ENCODE measurements at places on chromosomes 2 and 18. TPM values are rescaled to one million over a fixed set of nuclear protein-coding genes. Genes with fewer than 3 reads are reported as not detected.

DNA sequence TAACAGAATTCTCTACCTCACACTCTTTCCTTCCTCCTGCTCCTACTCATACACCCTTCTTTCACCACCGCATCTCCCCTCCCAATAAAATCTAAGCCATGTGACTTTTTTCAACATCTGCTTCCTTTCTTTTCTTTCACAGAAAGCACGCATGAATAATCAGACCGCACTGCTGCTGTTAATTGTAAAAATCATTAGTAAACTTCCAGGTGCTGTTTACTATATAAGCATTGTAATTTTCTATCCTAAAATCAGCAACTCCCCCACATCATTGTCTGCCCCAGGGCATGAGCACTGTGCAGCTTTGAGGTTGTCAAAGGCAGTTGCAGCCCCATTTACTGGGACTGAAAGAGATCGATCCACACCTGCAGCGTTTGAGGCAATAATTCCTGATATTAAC lies 782.6 kb upstream of the ID2 start:
- H3K27me3 ChIP-seq, result peaks cover 3% of the 10 kb centered on the region
- no peaks in the 10 kb centered on the region for H3K36me3 ChIP-seq
- no peak for DNase-seq

DNA sequence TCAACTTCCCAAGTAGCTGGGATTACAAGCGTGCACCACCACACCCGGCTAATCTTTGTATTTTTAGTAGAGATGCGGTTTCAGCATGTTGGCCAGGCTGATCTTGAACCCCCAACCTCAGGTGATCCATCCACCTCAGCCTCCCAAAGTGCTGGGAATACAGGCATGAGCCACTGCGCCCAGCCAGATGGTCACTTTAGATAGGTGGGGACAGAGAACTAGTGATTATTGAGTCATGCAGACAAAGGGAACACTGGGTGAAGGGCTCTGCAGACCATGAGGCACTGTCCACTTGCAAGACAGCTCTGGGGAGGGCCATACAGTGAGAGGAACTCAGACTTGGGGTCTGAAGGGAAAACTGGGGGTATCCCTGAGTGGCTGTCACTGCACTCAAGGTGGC lies 58.4 kb upstream of the POMC start:
- no peaks in the 10 kb centered on the region for H3K36me3 ChIP-seq
- no peaks in the 10 kb centered on the region for H3K27me3 ChIP-seq
- H3K4me3 ChIP-seq, result no peak overlapping the region
- H3K27ac ChIP-seq, result no peak overlapping the region
- no peak for DNase-seq

DNA sequence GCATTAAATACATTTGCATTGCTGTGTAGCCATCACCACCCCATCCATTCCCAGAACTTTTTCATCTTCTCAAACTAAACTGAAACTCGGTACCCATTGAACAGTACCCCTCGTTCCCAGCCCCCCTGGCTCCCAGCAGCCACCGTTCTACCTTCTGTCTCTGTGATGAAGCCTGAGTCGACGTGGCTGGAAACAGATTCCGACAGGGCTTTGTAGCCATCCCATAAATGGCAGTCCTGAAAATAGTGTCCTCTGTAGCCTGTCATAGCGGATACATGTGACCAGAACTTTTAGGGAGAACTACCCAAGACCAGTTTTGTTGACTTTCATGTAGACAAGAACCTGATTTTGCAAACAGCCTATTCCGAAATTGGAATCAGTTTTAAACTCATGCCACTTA lies 59.1 kb downstream of the TSHZ1 start:
- no peaks in the 10 kb centered on the region for H3K27me3 ChIP-seq
- no peaks in the 10 kb centered on the region for H3K4me1 ChIP-seq
- DNase-seq, result no peak

DNA sequence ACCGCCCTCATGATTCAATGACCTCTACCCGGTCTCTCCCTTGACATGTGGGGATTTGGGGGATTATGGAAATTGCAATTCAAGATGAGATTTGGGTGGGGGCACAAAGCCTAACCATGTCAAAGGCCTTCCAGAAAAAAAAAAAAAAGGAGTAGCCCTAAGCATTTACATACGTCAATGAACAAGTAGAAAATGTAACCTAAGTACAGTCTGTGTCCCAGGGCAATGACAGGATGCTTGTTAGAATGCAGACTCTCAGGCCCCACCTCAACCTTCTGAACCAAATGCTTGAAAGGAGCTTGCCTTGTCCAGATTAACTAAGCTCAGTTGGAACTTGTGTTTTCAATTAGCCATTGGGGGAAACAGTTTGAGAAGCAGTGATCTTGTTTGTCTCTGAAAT lies 802.1 kb downstream of the CPS1 start:
- no peaks in the 10 kb centered on the region for H3K36me3 ChIP-seq
- no peak overlapping the region for H3K4me3 ChIP-seq
- H3K27me3 ChIP-seq, result no peaks in the 10 kb centered on the region
- no peak overlapping the region for H3K27ac ChIP-seq
- H3K4me1 ChIP-seq, result no peaks in the 10 kb centered on the region

DNA sequence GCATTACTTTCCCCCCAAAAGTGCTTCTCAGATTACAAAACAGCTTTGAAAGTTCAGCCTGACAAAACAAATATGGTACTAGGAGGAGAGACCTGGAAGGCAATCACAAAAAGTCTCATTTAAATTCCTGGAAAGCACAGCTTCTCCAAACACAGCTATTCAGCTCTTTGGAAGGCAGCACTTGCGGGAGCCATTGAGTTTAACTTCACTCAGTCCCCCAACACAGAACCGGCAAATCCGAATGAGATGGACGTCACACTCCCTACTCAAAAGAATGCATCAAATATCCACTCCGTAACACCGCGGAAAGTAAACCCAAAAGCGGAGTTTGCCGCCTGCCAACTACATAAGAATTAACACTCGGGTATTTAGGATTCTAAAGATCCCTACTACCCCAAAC lies 638 bp downstream of the ST6GAL2 start:
- no peak for DNase-seq
- H3K4me3 ChIP-seq, result no peak overlapping the region
- no peak overlapping the region for H3K27ac ChIP-seq
- H3K4me1 ChIP-seq, result no peaks in the 10 kb centered on the region

DNA sequence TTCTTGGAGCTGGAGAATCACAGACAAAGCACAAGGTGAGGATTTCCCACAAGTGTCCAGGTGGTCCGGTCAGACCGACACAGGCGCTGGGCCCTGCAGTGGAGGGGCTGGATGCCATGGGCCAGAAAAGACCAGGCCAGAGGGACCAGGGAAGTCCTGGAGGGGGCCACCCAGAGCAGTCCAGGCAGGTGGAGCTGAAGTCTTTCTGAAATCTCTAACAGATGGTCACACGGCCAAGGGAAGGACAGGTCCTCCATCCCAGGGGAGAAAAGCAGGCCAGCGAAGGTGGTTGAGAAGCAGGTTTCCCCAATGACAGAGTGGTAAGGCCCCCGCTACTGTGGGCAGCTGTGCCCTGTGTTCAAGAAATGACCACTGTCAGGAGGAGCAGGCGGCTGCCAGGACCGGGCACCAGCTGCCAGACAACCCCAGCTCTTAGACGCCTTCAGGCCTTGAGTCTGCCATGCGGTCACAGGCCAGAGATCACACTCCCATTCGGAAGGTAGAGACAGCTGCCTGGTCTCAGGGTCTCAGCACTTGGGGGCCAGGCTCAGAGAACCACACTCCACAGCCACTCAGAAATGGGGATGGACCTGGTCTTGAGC lies 25.9 kb downstream of the HS1BP3 start:
- DNase-seq, result no peak
- H3K36me3 ChIP-seq, result peaks cover 46% of the 10 kb centered on the region
- no peaks in the 10 kb centered on the region for H3K4me1 ChIP-seq
- H3K27ac ChIP-seq, result no peak overlapping the region
- no peak overlapping the region for H3K4me3 ChIP-seq

- no peaks in the 10 kb centered on the region for H3K27me3 ChIP-seq
- DNase-seq, result no peak
- H3K36me3 ChIP-seq, result no peaks in the 10 kb centered on the region
Observed at GRCh38 chr2:178241844-178242551, 47.7 kb downstream of the OSBPL6 start.

DNA sequence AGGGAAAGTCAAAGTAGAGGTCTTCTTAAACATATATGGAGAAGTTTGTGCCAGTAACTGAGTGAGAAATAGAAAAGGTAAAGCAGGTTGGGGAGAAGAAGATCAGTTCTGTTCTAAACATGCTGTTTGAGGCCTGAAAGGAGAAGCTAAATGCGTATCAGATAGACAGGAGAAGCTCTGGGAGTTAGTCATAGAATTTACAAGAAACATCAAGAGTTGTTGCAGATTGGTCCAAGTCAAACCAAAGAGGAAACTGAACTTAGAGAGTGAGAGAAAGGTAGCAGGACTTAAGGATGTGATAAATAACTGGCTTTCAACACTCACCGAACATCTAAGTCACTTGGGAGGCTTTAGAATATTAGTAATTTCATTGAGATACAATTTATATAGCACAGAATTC lies 29.2 kb upstream of the CERS6 start:
- no peak overlapping the region for H3K27ac ChIP-seq
- peaks cover 4% of the 10 kb centered on the region for H3K4me1 ChIP-seq
- H3K4me3 ChIP-seq, result no peak overlapping the region
- H3K27me3 ChIP-seq, result no peaks in the 10 kb centered on the region

GRCh38 chr18:70822691-70823090 lies 533.8 kb downstream of the SOCS6 start:
- no peaks in the 10 kb centered on the region for H3K4me1 ChIP-seq
- no peak for DNase-seq
- H3K4me3 ChIP-seq, result no peak overlapping the region
- H3K27me3 ChIP-seq, result no peaks in the 10 kb centered on the region
- no peak overlapping the region for H3K27ac ChIP-seq

- no peak overlapping the region for H3K4me3 ChIP-seq
- DNase-seq, result no peak
- no peak overlapping the region for H3K27ac ChIP-seq
- H3K27me3 ChIP-seq, result no peaks in the 10 kb centered on the region
- no peaks in the 10 kb centered on the region for H3K4me1 ChIP-seq
Observed at GRCh38 chr2:85525029-85525428, 13.9 kb upstream of the MAT2A start.

- H3K27ac ChIP-seq, result no peak overlapping the region
- DNase-seq, result no peak
- no peaks in the 10 kb centered on the region for H3K4me1 ChIP-seq
Observed at GRCh38 chr18:64333584-64333983, 184.7 kb upstream of the LINC00305 start.

DNA sequence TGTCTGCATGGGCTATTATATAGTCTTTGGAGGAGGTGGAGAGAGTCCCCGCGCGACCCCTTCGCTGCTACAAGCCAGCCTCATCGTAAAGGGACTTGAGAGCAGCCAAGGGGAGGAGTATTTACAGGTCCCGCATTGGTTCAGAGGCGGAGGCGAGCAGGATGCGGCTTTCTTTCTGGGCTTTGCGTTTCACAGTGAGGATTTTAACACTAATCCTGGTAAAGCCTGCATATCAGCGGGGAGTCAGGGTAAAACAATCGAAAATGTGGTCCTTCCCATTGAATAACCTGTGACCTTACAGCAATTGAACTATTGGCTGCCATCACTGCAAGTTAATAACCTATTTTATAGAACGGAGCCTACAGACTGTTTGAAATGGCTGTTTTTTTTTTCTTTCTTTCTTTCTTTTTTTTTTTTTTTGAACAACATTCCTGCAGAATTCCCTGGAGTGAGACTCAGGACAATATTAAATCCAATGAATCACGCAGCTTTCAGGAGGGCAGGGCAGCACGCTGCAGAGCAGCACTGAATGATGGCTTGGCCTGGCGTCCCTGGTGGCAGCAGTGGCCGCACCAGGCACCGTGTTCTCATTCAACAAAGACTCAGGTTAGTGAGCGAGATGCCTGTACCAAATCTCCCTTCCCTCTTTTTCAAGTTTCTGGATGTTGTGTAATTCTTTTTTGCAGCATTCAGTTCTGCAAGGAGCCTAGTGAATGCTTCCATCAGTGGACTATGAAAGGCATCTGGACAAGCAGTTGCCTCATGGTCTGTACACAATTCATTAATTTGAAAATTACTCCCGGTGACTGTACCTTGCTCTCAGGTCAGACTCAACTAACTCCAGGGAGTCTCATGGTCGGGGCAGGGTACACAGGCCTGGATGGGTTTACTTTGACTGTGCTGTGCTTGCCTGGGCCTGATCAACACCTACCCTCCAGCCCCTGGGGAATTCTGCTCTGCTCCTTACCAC lies 19.8 kb downstream of the SMIM21 start:
- H3K27ac ChIP-seq, result no peak overlapping the region
- H3K27me3 ChIP-seq, result peaks cover 8% of the 10 kb centered on the region
- no peaks in the 10 kb centered on the region for H3K36me3 ChIP-seq
- no peak for DNase-seq
- H3K4me3 ChIP-seq, result no peak overlapping the region
- no peaks in the 10 kb centered on the region for H3K4me1 ChIP-seq

DNA sequence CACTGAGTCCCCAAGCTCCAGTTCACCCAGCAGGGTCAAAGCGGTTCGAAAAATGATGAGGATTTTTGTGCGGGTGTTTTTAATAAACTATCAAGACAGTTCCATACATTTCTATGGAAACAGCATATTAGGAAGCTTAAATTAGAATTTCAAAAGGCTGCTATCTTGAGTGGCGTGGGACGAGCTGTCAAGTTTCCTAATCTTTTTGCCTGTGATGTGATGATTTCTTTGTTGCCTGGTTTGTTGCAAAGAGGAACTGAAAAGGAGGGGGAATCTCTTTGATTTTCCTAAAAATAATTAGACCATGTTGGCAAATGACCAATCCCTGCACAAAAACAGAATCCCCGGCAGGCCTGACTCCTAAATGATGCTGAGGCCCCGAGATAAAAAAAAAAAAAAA lies 66.1 kb upstream of the ATG16L1 start:
- no peaks in the 10 kb centered on the region for H3K4me1 ChIP-seq
- H3K27me3 ChIP-seq, result no peaks in the 10 kb centered on the region
- peaks cover 94% of the 10 kb centered on the region for H3K36me3 ChIP-seq
- no peak overlapping the region for H3K27ac ChIP-seq
- no peak overlapping the region for H3K4me3 ChIP-seq
- DNase-seq, result no peak

DNA sequence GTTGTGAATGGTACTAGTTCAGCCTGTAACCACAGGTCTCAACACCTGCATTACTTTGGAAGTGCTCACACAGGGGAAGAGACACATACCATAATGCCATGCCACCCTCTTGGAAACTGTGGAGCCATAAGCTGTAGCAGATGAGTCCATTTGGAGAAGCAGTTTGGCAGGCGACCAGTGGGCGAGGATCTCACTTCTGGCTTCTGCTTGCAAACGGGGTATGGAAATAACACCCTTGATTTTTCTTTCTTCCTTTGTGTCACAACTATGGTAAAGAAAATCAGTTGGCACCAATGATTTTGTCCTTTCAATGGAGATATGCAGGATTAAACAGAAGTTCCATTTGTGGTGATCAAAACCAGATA lies 28.6 kb downstream of the APOB start:
- no peak for DNase-seq
- H3K27ac ChIP-seq, result no peak overlapping the region
- H3K36me3 ChIP-seq, result no peaks in the 10 kb centered on the region
- H3K4me3 ChIP-seq, result no peak overlapping the region
- H3K27me3 ChIP-seq, result peaks cover 4% of the 10 kb centered on the region

CCDC148 gene
- total RNA-seq, result not detected

HTR2B gene
- total RNA-seq, result not detected

CABYR gene
- 1.1 TPM for total RNA-seq

GAL3ST2 gene
- total RNA-seq, result not detected

NRP2 gene
- 1.1 TPM for total RNA-seq

CFC1 gene
- not detected for total RNA-seq
